Activated T-cell treated with anti-CD3 and anti-CD28 coated beads, Interleukin-2, amount 50 U/mL, for 4 hours (primary cell): ENCODE measurements at places on chromosomes 2 and 18. TPM values are rescaled to one million over a fixed set of nuclear protein-coding genes. Genes with fewer than 3 reads are reported as not detected.

GRCh38 chr2:96787411-96787810 is 26.7 kb downstream of the CNNM4 start:
- DNase-seq: no peak

- DNase-seq: no peak
Measured at GRCh38 chr2:231399853-231400680, 4.6 kb downstream of the B3GNT7 start.

- DNase-seq: no peak
Measured at GRCh38 chr2:212548455-212548819, 9.8 kb upstream of the ERBB4 start.

Gene AFF3
- 2.6 TPM for total RNA-seq

Gene FER1L5
- total RNA-seq: not detected

DNA sequence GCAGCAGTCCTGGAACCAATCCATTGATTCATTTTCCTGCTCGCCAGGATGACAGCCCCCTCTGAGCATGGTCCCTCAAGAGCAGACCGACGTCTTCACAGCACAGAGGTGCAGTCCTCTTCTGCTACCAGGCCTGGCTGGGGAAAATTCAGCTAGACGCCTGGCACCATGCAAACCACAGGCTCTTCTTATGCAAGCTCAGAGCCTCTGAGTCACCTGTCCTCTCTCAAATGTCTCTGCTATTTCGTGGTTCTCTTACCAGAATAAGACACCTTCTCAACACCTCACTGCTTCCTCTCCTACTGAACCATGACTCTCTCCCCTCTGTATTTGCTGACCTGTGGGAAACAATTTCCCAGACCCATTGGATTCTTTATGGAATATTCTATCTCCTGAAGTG is 79.8 kb upstream of the CYRIA start:
- no peak for DNase-seq

Gene DYTN
- not detected for total RNA-seq

Gene SERPINB12
- not detected for total RNA-seq

Gene TUBA3E
- not detected for total RNA-seq

DNA sequence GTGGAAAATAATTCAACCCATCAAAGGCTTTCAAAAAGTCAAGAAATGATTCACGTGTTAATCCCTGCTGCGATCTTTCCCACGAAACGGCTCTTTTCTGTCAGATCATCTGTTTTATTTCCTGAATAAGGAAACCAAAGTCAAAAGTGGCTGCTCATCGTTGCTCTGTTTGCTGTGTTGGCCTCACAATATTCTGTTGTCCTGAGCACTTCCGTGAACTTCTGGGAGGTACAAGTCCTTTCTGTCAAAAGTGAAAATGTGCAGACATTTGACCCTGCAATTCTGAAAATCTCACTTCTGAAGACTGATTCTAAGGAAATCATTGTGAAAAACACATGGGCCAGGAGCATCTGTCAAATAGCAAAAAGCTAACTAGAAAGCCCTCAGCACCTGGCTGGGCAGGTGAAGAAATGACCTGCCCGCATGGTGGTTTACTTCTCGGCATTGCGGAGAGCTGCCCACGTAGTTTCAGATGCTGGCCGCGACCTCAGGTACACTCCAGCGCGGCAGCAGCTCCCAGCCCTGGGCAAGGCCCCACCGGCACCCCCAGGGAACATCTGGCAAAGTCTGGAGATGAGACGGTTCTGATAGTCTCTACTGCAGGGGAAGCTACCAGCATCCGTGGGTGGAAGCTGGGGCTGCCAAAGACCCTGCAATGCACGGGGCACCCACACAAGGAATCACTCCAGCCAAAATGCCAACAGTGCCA is 31.9 kb upstream of the GPC1 start:
- DNase-seq: no peak

DNA sequence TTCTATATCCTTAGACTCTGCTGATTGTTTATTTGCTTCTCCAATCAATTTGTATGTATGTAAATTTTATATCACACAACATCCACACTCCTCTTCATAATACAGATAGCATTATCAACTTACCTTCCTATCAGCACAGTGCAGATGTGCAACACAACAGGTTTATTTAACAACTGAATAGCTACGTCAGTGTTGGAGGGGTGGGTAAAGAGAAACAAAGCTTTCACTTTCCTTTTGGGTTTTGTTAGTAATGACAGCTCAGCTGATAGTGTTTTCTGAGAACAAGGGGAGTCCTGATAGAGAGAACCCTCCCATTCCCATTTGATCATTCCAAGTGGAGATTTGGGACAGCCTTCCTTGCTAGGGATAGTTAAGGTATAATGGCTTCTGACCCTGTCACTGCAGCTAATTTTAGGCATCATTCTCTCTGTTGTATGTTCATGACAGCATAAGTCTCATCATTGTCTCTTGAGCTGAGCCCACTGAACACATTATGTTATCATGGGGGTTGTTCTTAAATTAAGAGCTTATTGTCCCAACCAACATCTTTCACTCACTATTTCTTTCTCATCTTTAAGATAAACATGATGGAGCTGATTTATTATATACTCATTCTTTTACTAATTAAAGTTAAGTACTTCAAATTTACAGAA is 227.7 kb downstream of the GPD2 start:
- no peak for DNase-seq

DNA sequence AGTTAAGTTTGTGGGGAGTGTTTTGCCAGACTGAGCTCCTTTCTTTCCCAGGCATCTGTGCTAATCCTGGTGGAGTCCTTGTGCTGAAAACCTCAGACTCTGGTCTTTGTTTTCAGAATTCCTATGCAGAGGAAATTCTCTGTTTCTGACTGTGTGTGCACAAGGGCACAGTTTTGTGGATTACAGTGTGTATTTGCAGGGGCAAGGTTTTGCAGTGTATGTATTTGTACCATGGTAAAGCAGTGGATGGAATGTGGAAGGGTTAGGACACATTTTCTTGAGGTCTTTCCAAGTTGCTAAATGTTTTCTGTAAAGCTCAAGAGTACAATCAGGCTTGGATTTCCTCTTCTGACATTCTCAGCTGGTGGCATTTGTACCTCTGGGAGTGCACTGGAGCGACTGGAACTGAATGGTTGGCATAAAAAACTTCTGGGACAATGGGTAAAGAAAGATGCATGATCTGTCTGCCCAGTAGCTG is 139.5 kb upstream of the RND3 start:
- DNase-seq: no peak

DNA sequence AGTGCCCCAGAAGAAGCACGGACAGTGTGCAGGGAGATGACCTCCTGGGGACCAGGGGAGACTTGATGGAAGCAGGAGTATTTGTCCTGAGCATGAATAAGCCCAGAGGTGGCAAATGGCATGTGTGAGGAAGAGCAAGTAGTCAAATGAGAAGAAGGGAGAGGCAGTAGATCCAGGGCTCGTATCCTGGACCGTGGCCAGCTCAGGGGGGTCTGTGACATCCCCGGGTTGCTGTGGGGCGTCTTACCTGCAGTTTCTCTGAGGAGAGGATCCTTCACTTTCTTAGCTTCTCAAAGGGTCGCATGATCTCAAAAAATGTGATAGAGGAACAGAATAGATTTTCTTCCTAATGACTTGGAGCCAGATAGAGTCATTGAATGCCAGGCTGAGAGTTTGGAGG is 57.0 kb upstream of the FOSL2 start:
- no peak for DNase-seq

DNA sequence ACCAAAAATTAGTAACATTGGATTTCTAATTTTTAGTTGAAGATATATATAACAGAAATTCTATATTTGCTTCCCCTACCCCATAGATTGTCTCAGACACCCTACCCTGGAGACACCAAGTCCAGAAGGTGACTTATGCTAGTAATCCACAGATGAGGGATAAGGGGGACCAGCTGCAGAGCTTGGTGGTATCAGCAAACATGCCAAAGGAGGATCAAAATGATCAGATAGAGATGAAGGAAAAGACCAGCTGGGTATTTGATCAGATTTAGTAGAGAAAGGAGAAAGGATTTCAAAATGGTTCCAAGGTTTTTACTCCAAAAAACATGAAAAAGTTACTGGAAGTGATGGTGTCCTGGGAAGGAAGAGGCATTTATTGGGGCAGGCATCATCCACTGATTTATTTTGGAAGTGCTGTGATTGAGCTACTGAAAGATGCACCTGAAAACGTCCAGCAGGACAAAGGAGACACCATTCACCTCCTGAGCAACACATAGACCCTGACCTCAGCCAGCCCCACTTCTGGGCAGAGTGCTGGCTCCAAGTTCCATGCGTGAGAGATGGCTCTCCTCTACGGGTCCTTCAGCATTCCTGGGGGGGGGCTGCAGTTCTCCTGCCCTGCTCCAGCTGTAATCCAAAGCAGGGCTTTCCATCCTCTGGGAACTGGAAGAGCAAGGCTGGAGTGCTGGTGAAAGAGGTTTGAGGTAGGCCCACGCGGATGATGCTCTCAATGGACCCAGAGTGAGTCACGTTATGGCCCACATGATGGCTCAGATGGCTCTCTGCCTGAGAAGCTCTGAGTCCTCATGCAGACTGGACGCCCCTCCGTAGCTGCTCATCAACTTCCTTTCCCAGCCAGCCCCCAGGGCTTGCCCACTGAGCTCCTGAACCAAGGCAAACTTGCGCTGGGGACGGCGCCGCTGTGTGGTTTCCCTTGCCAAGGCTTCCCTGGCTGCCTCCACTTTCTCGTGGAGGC is 3.7 kb upstream of the LRRFIP1 start:
- DNase-seq: no peak

- no peak for DNase-seq
Measured at GRCh38 chr2:110983133-110983532, 137.6 kb upstream of the BCL2L11 start.

- DNase-seq: no peak
Measured at GRCh38 chr2:230797515-230798495, 66.9 kb upstream of the ITM2C start.

Gene SLC35G4
- total RNA-seq: not detected

GRCh38 chr2:163210430-163210918 is 371.9 kb upstream of the KCNH7 start:
- DNase-seq: no peak

GRCh38 chr18:56294484-56295183 is 343.8 kb downstream of the TXNL1 start:
- no peak for DNase-seq

- DNase-seq: no peak
Measured at GRCh38 chr2:239106314-239106908, 258.5 kb downstream of the TWIST2 start.

Gene STON1
- 0.76 TPM for total RNA-seq

Gene FOXI3
- total RNA-seq: not detected

DNA sequence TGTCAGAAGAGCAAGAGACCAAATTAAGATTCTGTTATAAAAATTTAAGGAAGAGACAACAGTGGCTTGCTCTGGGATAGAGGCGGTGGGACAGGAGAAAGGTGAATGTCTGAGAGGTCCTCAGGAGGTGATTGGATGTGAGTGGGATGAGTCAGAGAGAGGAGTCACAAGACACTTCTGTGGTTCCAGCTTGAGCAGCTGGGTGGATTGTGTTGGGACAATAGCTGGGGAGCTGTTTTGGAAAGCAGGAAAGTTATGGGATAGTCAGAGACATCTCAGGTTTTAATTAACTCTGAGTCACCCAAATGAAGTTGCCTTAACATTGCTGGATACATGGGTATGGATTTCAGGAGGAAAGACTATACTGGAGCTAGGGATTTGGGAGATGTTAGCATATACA is 218.0 kb upstream of the TRIB2 start:
- no peak for DNase-seq

Gene WNT10A
- total RNA-seq: 1.4 TPM
